ENCODE measurements at places on chromosomes 4 and X.

- no peak for DNase-seq
These were observed 102.7 kb upstream of the SLC7A11 start for GRCh38 chr4:138344851-138345250.

GRCh38 chr4:125808570-125808969, 493.8 kb downstream of the FAT4 start:
- no peak for DNase-seq

- DNase-seq: no peak
These were observed 22.1 kb downstream of the UBE2K start for GRCh38 chr4:39719804-39720580.

DNA sequence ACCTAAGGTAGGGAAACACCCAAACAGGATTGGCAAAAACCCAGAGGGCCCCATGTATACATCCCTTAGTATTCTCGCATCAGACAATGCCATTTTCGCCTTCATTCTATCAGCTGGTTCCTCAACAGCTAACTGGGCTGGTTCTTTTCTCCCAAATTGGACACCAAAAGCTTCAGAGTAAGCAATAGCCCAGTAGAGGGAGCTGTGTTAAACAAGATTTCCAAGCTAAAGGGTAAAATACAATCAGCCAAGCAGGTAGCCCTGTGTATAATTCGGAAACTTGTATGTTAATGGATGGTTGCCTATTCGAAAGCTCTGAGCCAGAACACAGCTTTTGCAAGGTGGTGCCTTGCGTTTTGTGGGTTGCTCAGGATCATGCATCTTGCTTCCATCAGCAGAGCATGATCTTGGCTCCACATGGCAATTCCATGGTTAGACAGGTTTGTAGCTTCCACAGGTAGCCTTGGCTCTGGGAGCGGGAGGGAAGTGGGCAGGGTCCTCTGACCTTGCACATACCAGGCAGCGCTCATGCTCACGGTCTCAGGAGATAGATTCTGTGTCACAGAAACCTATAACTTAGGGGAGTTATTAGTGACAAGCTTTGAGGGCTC, 115.2 kb upstream of the LNX1 start:
- DNase-seq: no peak

- no peak for DNase-seq
These were observed 245.1 kb downstream of the PTTG2 start for GRCh38 chr4:38205261-38205660.

- DNase-seq: no peak
These were observed 88.4 kb downstream of the PDE5A start for GRCh38 chr4:119540249-119540648.

- DNase-seq: no peak
These were observed 10.0 kb downstream of the GPR82 start for GRCh38 chrX:41733939-41734338.

GRCh38 chrX:100341142-100341510, 68.9 kb downstream of the PCDH19 start:
- no peak for DNase-seq

GRCh38 chr4:81676537-81676936, 204.8 kb upstream of the RASGEF1B start:
- DNase-seq: no peak

DNA sequence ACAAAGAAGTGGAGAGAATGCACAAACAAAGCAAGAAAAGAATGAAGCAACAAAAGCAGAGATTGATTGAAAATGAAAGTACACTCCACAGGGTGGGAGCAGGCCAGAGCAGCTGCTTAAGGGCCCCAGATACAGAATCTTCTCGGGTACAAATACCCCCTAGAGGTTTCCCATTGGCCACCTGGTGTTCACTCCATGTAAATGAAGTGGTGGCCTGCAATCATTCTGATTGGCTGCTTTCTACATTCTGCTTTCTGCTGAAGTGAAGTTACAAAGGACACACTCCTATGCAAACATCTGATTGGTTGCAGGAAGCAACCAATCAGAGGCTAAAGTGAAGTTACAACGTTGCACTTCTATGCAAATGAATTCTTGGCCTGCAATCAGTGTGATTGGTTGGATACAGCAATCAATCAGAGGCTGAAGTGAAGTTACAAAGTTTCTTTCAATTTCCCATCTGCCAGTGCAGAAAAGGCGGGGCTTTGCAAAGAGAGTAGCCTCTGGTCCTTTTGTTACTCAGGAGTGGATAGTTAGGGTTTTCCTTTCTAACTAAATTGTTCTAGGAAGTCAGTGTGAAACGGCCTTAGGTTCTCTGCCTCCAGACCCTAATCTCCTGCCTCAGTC, 19.0 kb upstream of the GPC4 start:
- DNase-seq: no peak

GRCh38 chrX:115017455-115017854, at the start of gene IL13RA2:
TSS of gene IL13RA2 (minus strand) at chrX:115017616. CDS start at chrX:115017269, 347 bp downstream.
- no peak for DNase-seq

GRCh38 chr4:181845617-181846016, 397.6 kb upstream of the TENM3 start:
- no peak for DNase-seq

GRCh38 chrX:7261672-7262332, 113.8 kb upstream of the PUDP start:
- DNase-seq: no peak

DNA sequence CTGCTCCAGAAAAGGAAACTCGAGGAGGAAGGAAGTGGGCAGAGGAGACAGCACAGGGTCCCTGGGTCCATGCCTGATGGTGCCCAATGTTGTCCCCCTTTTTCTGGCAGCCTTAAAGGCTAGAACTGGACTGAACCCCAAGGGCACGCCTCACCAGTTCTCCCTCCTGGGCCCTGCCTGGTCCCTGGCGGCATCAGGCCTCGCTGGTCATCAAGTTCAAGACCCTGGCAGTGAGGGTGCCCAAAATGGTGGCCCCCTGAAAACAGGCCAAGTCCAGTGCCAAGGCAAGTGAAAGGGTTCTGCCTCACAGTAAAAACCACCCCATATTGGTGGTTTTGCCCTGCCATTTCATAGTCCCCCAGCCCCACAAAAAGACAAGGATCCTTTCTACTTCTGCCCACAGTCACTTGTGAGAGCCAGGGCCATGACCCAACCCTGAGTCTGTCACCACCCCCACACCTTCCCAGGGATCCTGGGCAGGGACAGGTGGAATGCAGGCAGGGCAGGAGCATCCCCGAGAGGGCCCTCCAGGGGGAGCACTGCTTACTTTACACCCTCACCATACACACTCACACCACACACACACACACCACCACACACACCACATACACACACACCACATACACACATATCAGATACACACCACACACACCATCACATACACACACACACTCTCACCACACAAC, 107.6 kb downstream of the DCTD start:
- no peak for DNase-seq

GRCh38 chrX:12412561-12412960, 274.3 kb downstream of the FRMPD4 start:
- no peak for DNase-seq

DNA sequence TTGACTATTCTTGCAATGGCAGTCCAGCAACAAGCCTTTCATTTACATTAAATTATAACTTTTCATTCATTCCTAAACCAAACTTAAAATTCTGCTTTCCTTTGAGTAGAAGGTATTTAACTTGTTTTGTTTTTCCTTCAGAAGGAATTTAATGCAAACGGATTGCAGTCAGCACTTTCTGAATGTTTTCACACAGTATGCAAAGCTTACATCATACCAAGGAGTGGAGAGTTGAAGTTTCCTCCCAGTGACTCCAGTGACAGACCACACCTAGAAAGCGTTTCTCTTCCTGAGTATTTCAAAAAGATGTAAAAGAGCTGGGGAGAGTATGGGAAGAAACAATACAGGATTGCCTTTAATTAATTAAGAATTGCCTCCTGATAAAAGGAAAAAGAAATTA, 8.1 kb downstream of the EPGN start:
- no peak for DNase-seq

DNA sequence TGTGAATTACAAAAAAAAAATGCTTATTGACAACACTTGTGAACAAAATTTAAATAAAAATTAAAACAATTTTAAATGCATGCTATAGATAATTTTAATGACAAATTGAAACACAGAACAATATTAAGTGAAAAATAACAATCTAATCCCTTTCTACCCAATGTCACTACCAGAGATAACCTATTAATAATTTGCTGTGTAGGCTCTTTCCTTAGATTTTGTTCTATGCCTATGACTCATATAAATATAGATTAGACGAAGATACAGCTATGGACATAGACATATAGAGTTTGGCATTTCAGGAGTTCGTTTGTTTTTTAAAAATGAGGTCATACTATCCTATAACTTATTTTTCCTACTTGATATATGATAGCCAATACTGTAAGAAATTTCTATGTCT, 18.1 kb downstream of the PLAC8 start:
- no peak for DNase-seq

DNA sequence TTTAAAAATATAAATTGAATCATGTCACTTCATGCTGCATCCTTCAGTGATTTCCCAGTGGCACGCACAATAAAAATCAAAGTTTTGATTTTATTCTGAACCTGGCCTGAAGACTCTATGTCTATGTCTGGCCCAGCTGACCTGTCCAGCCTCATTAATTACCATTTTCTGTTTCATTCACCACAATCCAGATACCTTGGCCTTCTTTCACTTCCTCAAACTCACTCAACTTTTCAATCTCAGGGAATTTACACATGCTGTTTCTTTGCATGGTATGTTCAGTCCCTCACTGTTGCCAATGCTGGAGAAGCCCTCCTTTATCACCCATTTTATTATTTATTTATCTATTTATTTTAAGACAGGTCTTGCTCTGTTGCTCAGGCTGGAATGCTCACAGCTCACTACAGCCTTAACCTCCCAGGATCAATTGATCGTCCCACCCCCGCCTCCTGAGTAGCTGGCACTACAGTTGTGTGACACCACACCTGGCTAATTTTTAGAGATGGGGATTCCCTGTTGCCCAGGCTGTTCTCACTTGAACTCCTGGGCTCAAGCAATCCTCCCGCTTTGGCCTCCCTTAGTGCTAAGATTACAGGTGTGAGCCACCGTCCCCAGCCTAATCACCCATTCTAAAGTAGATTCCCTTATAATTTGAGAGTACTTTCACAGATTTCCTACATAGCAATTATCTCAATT, 43.1 kb downstream of the ZGRF1 start:
- DNase-seq: no peak

- DNase-seq: no peak
These were observed 43.1 kb upstream of the SETD7 start for GRCh38 chr4:139599076-139599475.

- DNase-seq: peak; percentile 87
These were observed 5.2 kb upstream of the TCEANC start for GRCh38 chrX:13647709-13648212.

- DNase-seq: no peak
These were observed 36.1 kb upstream of the PHKA2 start for GRCh38 chrX:19019996-19020395.

DNA sequence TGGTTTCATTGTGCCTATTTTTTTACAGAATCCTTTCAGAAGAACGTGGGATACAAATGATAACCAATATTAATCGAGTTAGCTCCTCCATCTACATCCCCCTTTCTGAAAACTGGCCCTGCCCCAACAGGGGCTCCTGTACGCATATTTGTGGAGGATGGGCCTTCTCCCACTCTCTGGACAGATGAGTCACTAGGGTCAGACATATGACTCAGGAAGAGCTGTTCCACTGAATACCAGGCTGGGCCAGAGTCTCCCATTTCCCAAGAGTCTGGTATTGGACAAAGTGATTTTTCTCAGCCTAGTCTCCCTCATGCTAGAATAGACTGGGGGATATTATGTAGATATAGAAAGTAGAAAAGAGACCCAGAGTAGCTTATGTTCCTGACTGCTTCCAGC, 142.4 kb downstream of the TSPAN5 start:
- no peak for DNase-seq

DNA sequence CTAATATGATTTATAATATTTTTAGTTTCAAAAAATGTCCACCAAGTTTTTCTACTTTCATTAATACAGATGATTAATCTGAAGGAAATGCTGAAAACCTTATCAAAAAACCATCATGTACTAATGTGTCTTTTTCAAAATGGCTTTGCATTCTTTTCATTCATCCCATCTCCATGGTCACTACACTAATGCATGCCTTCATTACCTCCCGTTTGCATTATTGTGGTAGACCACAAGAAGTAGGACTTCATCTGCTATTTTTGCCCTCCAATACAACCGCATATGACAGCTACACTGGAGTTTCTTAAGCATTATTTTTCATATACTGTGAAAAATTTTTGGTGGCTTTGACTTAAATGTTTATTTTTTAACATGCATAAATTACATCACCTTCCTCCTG, 37.9 kb upstream of the FSTL5 start:
- no peak for DNase-seq

GRCh38 chrX:147602176-147602696, 309.5 kb upstream of the FMR1 start:
- DNase-seq: no peak

GRCh38 chr4:188485906-188486305, 346.7 kb downstream of the TRIML1 start:
- DNase-seq: no peak

GRCh38 chrX:370963-371745, 15.6 kb downstream of the PPP2R3B start:
- DNase-seq: no peak

DNA sequence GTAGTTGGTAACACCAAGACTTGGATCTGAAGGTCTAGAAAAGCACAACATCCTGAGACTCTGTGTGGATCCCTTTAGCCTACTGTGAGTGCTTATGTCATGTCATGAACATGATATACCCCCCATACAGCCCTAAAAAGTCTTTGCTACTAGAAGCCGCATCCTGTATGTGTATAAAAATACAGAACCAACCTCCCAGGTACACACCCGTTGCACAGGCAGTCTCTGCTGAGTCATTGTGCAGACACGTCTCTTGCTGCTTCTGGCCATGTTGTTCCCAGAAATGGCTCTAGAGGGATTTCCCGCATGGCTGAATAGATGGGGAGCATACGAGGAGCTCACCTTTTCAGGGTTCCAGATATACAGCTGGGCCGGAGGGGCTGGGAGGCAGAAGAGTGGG, 93.3 kb downstream of the MAMLD1 start:
- no peak for DNase-seq

DNA sequence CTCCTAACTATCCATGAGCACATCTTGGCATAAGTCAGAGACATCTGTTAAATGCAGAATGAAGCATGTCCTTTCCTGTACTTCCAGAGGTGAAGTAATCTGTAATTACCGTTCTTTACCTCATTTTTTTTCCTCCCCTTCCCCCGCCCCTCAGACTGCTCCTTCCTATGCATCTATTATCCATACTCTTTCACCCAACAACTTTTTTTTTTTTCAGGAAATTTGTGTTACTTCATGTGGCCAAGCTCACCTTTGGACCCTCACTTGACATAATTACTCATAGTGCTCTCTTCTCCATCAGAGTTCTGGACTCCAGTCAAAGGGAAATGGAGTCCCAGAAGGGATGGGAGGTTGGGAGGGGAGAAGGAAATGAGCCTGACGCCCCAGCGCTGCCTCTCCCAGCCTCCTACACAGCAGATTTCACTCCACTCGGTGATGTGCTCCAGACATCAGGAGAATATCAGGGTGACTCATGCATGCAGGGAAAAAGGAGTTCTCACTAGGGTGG, 568.8 kb downstream of the STIM2 start:
- no peak for DNase-seq

DNA sequence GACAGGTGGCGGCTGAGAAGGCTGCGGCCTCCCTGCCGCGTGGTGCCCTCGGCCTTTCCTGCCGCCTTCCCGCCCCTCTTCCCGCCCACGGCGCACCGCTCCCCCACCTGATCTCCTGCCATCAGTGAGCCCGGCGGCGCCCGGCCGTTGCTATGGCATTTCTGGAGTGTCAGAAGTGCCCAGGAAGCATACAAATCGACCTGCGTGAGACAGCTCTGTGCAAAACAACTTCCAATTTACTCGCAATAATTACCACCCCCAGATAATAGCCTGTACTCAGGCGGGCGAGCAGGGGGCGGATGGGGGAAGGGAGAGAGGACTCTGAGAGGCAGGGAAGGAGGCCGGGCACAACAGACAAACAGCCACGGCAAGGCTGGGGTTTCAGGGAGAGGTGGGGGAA, 16.6 kb upstream of the ERCC6L start:
- DNase-seq: no peak

Data from activated effector memory CD4-positive, alpha-beta T cell treated with anti-CD3 and anti-CD28 coated beads, Interleukin-2, amount 50 U/mL, for 16 hours (primary cell).